ENCODE measurements at places on chromosomes 16 and 17.

DNA sequence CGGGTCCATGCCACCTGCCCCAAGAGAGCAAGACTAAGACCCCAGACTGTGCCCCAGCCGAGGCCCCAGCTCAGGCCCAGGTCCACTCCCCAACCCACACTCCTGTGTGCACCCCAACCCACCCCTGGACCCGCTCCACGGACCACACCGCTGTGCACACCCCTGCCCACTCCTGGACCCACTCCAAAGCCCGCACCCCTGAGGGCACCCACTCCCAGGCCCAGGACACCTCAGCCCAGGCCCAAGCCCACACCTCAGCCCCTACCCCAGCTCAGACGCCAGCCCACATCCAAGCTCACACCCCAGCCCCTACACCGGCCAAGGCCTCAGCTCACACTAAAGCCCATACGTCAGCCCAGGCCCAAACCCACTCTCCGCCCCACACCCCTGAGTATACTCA lies 1.1 kb downstream of the SPEM3 start:
- no peak for DNase-seq

DNA sequence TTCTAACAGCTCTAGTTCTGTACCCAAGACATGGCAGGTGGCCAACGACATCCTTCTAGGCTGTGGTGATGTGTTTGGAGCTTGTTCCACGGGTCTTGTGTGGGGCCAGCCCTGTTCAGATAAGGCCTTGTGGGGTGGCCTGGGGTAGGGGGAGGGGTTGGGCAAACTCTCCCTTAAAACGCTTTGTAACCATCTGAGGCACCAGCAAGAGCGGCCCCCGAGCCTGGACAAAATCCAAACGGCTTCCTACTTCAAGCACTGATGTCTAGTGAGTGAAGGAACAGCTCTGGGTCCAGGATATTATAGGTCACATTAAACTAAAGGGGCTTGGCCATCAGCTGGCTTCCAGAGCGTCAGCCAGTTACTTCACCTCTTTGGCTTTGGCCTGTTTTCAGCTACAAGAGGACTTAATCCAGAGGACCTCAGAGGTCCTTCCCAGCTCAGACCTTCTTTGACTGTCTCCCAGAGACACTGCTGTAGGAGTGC lies 11.9 kb downstream of the SERPINF1 start:
- no peak for DNase-seq

- no peak for DNase-seq
Observed at GRCh38 chr16:4976611-4977145, 18.5 kb downstream of the SEC14L5 start.

DNA sequence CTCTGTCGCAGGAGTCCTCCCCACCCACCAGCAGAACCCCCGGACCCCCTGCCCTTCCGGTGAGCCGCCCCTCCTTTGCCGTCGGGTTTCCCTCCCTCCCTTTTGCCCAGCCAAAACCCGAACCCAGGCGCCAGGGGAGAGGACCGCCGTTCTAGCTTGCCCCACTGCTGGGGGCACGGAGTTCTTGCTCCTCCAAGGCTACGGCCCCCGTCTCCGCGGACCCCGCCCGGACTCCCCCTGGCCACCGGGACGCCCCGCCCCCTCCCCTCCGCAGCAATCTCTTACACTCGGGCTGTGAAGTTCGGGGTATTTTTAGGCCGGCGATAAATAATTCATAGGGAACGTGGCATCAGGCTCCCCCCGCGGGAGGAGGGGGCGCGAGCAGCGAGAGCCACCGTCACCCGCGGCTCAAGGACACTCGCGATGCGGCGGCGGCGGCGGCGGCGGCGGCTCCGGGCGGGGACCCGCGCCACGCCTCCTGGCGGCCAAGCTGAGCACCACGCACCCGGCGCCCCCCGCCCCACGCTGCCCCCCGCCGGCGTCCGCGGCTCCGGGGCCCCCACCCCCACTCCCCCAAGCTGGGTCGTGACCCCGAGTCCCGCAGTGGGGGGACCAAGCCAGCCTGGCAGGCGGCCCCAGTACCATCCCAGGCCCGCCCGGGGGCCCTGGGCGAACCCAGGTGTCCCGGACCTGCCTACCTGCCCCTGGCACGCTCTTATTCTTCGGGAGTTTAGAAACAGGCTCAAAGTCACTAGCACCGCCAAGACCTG lies at the start of gene GRIN2C:
TSS of gene GRIN2C (minus strand) at position 427 of the 770 bp plus-strand sequence. CDS start 4,793 bp downstream, outside the sequence.
- no peak for DNase-seq

- peak; percentile 45 for DNase-seq
Observed at GRCh38 chr16:50153596-50154419, 702 bp downstream of the TENT4B start.

- DNase-seq: no peak
Observed at GRCh38 chr17:56314026-56314425, 160.8 kb downstream of the ANKFN1 start.

- DNase-seq: peak; percentile 77
Observed at GRCh38 chr17:82230609-82231311, 1.9 kb downstream of the SLC16A3 start.

GRCh38 chr16:71846431-71846830 lies 655 bp downstream of the ATXN1L start:
- peak; percentile 39 for DNase-seq

- no peak for DNase-seq
Observed at GRCh38 chr16:89407925-89408300, 82.4 kb downstream of the ANKRD11 start.

- DNase-seq: no peak
Observed at GRCh38 chr17:39598630-39599003, 9.1 kb downstream of the NEUROD2 start.

DNA sequence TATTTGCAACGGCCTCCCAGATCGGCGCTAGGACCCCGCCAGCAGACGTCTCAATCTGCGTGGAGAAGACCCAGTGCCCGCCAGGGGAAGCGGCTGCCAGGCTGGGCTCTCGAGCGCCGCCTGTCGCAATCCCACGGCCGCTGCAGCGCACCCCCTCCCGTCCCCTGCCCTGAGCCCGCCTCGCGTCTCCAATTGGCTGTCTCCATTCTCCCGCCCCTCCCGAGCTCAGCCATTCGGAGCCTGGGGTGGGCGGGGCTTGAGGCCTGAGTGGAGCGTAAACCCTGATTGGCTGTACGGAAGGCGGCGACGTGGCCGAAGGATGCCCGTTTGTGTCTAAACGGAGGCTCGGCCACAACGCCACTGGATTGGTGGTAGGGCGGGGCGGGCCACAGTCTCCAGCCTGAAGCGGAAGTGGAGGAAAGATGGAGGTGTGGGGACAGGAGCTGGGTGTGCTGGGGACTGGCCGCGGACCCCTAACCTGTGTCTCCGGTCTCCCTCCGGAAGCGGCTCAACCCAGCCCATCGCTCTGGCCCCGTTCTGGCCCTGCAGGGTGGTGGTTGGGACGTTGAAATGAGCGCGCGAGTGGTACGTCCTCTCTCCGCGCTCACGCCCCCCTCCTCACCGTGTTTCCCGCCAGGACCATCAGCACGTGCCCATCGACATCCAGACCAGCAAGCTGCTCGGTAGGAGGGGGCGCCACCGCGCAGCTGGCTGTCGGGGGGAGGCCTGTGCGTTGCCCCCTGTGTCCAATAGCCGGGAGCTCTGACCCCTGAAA lies at the start of gene CDK5RAP3:
TSS of gene CDK5RAP3 (plus strand) at position 389 of the 775 bp plus-strand sequence. CDS start at position 423, 34 bp downstream.
- DNase-seq: peak; percentile 99

- DNase-seq: no peak
Observed at GRCh38 chr16:30697264-30698138, 1.5 kb upstream of the SRCAP start.

GRCh38 chr16:31382485-31383161 lies 10.5 kb upstream of the ITGAD start:
- peak; percentile 70 for DNase-seq

DNA sequence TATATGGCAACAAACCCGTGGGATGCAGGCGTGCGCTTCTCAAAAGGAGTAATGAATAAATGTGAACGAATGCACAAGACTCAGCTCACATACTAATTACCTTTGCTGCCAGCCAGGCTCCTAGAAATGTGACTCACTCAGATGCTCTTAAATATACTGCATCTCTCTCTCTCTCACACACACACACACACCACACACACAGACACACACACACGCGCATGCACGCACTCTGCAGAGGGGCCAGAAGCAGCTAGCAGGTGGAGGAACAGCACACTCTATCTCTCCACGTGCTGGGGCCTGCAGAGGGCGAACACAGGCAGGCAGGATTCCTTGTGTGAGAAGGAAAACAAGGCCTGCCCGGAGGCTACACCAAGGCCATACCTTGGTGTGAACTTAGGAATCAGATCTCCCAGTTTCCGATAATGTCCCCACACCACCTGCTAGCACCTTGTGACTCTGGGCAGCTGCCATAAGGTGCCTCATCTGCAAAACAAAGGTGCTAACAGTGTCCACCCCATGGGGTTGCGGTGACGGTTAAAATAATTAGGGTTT lies 5.3 kb downstream of the GPRC5B start:
- no peak for DNase-seq

DNA sequence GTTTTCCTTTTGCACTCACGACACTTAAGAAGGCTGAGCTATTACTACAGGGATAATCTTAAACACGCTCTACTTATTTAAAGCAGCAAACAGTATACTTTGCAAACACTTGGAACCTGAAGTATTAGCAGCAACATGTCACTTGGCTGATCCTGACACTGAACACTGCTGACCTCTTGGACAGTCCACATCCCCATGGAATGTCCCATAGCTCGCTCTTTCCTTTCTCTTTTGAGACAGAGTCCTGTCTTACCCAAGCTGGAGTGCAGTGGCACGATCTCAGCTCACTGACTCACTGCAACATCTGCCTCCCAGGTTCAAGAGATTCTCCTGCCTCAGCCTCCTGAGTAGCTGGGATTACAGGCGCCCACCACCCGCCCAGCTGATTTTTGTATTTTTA lies 26.4 kb downstream of the SMYD4 start:
- no peak for DNase-seq

- no peak for DNase-seq
Observed at GRCh38 chr16:66923247-66923731, 2.0 kb downstream of the RRAD start.

Measured in liver (tissue), 10 donors.